Effector memory CD4-positive, alpha-beta T cell (primary cell): ENCODE measurements at places on chromosomes 4 and X.

- DNase-seq: no peak
Observed at GRCh38 chr4:1715002-1715758, 3.1 kb upstream of the SLBP start.

- no peak for DNase-seq
Observed at GRCh38 chrX:55120761-55121358, 32.0 kb downstream of the PAGE2 start.

DNA sequence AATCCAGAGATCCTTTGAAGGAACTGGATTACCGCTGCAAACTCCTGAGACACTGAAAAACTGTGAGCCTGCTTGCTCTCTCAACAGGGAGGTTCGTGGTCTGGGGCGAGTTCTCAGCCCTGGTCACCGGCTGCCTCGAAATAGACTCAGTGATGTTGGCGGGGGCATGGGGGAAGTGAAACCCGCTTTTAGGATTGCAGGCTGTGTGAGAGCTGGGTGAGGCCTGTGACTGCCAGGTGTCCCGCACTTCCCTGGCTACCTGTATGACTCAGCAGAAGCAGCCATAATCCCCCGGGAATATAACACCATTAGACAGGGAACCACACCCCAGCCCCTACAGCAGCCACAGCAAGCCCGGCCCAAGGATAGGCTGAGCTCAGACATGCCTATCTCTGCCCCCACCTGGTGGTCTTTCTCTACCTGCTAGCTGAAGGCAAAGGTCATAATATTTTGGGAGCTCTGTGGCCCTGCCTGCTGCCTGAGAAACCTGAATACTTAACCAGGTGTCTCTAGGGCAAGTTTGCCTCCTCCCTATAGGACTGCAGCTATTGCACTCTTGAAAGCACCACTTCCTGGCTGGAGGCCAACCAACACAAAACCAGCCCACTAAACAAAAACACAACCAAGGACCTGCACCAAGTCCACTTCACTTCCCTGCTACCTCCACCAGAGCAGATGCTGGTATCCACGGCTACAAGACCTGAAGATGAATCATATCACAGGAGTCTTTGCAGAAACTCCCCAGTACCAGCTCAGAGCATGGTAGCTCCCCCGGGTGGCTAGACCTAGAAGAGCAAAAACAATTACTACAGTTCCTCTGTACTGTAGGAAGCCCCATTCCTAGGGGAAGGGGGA, 202.0 kb downstream of the RRAGB start:
- no peak for DNase-seq

DNA sequence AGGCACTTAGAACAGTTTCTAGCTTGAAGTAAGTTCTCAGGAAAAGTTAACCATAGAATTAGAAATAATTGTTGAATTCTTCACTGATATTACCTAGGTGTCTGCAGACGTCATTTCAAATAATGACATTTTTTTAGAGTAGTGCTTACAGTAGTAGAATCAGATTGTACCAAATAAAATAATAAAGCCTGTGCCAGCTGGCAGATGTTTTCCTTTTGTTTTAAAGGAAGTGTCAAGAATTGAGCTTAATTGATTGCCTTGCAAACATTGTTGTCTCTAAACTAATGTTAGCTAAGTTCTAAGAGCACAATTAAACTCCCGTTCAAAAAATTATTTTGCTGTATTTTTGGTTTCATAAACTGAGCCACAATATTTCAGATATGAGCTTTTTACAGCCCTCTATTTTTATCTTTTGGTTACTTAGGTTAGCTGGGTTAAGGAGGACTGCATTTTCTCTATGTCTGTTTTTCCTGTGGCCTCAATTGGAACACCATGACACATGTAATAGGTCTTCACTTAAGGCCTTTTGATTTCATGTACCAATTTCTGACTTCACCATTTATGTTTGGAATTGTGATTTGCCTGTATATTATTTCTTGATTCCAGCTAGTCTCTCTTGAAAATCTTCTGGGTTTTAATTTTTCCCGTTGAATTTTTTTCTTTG, 64.2 kb downstream of the DCUN1D4 start:
- DNase-seq: no peak

GRCh38 chrX:140712413-140713173, 3.0 kb downstream of the LINC00632 start:
- peak; percentile 20 for DNase-seq

- DNase-seq: no peak
Observed at GRCh38 chrX:153874366-153875125, 11.4 kb downstream of the L1CAM start.

DNA sequence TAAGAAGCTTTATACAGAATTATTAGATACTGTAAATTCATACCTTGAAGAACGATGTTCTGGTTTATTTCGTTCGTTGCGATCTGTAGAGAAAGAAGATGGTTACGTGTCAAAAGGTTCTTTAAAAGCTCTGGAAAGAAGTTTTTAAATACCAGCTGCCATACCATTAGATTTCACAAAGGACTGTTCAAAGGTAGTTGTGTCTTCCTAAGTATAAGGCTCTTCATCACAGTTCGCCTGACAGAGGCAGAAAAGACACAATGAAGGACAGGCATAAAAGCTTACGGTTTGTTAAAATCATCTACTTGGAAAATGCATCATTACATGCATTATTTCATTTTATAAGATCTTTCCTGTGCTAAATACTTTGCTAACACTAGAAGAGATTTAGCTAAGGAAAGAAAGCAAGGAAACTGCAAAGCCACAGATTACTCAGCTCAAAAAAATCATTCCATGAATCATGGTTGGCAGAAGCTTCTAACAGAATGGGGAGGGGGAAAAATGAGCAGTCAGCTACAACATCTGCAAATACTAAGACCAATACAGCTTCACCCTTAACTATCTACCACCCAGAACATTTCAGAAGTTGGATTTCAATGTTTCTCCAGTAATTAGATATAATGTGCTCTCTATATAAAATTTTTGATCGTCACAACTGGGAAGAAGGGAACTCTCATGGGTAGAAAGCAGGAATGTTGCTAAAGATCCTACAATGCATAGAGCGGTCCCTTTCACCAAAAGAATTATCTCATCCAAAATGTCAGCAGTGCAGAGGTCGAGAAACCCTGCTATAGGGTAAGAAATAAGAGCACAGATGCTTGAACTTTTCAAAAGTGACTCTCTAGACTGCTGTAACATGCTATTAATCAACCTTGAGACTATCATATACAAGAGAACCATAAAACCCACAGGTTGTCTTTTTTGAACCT, 50.7 kb upstream of the PRSS48 start:
- no peak for DNase-seq

DNA sequence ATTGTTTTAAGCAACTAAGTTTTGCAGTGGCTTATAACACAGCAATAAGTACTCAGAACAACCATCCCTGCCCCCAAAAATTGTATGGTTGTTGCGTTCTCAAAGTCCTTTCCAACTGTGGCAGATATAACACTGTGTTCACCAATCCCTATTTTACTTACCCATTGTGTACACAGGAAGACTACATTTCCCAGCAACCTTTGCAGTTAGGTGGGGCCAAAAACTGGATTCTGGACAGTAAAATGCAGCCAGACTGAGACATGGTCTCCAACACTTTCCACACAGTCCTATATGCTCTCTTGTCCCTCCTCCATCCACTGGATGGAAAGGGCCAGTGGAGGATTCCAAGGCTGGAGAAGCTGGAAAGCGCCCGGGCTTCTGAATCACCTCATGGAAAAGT, 523.6 kb downstream of the BCOR start:
- no peak for DNase-seq

- DNase-seq: no peak
Observed at GRCh38 chr4:7442574-7443162, 7.9 kb upstream of the PSAPL1 start.

DNA sequence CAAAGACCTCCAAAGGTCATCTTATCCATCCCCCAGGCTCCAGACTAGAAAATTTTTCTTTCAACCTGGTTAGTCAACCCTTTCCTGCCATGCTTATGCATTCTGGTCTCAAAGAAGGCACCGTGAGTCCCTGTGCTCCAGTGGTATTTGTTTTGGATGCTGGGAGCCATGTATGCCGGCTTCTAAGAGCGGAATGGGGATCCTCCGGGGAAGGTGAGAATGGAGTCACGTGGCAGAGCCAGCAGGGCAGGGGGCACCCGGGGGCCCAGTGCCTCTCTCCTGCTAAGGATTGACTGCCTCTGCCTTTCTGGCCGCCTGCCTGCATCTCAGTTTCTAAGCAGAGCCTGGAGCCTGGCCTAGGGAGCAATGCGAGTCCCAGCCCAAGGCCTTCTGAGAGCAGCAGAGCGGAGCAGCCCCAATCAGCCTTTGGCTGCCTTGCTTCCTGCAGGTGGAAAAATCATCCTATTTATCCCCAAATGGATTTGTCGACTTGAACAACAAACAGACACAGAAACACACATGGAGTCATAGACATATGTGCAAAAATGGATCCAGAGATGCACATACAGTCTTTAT, 141.0 kb downstream of the PJA1 start:
- DNase-seq: no peak

- no peak for DNase-seq
Observed at GRCh38 chrX:108126661-108127060, 35.1 kb downstream of the ATG4A start.

DNA sequence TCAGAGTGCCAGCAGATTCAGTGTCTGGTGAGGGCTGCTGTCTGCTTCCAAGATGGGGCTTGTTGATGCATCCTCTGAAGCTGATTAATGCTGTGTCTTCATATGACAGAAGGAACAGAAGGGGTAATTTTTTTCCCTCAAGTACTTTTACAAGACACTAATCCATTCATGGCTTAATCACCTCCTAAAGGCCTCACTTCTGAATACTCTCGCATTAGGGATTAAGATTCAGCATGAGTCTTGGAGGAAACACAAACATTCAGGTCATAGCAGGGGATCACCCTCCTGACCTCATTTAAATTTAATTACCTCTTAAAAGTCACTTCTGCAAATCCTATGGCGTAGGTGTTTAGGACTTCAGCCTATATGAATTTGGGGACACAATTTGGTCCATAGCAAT, 1145.5 kb upstream of the PCDH10 start:
- DNase-seq: no peak

DNA sequence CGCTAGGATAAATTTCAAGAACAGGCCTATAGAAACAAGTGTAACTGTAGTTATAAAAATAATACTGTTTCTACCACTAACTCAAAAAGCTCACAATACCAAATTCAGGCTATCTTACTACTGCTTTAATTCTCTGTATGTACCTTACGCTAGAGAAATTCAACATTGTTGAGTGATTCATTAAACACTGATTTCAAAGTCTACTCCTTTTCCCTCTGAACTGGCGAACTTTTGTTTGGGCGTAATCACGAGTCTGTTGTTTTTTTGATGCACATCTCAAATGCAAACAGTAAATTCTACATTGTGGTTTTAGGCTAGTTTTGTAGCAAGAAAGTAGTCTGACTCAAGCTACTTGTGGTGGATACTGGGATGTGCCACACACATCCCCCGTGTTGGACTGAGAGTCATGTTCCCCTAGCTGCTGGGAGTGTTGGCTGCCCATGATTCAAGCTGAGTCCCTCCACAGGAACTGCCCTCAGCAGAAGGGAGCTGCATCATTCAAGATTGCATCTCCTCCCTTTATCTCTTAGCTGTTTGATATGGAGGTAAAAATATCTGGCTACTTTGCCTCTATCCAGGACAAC, 406.1 kb downstream of the RAPGEF2 start:
- DNase-seq: no peak

GRCh38 chrX:115226929-115227328, 7.0 kb downstream of the LRCH2 start:
- DNase-seq: no peak

DNA sequence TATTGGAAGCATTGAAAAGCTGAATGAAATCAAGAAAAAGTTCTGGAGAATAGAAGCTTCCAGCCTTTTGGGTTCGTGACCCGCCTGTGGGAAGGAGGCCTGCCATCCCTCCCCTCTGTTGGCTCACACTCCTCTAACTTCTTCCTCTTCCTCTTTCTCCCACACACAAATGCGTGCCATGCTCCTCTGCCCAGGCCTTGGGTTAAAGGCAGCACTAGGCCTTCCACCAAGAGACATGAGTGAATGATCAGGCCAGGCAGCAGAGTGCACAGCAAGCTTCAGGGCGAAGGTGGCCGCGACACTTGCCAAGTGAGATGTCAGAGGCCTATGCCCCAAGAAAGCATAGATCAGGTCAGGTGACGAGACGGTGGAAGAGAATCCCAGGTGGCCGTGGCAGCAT, 38.4 kb downstream of the FAM193A start:
- DNase-seq: no peak

DNA sequence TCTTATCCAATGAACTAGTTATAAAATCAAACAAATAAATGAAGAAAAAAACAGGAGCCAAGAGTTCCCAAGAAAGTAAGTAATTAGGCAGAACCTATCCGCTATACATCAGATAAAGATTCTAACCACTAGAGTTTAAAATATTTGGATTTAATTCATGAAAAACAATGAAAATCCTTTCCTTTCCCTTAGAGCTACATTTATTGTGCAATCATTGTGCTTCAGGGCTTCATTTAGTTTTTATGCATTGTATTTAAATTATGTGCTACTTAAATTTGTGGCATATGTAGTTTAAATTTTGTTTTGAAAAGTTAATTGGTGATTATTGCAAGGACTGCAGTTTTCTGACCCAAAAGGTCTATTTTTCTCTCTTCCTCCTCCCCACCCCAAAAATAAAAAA, 17.9 kb downstream of the GNRHR start:
- DNase-seq: no peak

DNA sequence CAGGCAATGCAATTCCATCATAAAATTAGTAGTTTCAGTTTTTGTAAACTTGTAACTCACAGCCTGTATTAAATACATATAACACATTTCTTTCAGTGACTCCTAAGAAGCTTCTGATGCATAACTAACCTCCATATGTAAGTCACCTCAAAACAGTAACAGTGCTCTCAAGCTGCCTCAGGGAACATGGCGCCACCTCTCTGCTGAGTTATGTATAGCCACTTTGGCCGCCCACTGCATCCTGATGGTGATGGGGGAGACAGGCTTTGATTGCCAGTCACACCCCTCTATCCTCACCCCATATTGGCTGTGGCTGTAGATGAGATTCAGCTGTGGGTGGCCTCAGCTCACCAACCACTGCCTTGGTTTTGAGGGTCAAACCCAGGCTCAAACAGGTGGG, 54.3 kb downstream of the LRBA start:
- DNase-seq: no peak

- DNase-seq: no peak
Observed at GRCh38 chr4:145988628-145989027, 50.0 kb upstream of the ZNF827 start.

DNA sequence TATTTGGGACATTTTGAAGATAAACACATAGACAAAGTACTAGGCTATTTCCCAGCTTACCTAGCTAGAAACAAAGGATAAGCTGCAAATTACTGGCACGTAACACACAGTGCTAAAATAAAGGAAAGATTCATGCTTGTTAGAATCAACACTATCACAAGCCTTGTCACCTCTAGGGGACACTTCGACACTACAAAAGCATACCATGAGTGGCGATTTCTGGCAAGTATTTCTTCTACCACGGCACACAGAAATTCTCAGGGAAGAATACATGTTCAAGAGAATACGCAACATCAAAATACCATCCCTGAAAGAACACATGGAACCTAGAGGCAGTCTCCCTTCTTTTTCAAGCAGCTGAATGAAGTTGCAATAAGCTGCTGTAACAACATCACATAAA, 5.1 kb downstream of the MECP2 start:
- DNase-seq: no peak
